ENCODE measurements at places on chromosomes 4 and X.

DNA sequence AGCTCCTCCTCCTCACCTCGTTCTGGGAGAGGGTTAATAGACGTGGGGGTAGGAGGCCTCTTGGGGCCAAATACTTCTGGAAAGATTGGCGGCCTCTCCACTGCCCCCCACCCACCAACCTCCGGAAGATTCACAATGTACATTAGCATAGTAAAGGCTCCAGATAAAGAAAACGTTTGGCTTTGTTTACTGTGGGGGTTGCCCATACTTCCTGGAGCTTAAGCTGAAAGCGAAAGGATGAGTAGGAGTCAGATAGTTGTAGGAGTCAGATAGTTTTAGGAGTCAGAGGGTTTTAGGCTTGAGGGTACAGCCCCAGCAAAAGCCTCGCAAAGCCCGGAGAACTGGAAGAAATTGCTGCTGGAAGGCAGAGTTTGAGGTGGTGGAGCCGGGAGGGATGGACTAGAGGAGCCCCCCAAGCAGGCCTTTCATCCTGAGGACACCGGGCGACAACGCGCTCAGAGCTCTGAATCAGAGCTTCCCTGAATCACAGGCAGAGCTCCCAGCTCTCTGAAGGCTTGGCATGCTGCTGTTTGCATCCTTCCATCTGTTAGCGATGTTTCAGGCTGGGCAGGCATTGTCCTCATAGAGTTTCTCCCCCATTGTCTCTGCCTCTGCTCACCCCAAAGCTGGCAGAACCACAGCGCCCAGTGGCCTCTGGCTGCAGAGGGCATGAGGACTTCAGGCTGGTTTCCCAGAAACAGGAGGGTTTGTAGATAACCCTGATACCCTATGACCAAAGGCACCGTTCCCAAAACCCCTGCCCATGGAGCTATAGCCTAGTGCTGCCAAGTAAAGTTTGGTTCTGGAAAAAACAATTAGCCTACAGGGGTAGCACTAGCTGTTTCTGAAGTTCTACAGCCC lies 280.7 kb downstream of the BCOR start:
- no peak for DNase-seq

DNA sequence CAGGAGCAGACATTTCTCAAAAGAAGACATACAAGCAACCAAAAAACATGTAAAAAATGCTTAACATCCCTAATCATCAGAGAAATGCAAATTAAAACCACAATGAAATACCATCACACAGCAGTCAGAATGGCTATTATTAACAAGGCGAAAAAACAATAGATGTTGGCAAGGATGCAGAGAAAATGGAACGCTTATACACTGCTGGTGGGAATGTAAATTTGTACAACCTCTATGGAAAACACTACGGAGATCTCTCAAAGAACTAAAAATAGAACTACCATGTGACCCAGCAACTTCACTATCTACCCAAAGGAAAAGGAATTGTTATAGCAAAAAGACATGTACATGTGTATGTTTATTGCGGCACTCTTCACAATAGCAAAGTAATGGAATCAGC lies 71.5 kb downstream of the PPP4R3C start:
- DNase-seq = no peak

- no peak for DNase-seq
These were observed 42.6 kb upstream of the PDE5A start for GRCh38 chr4:119671205-119671604.

- DNase-seq = no peak
These were observed 375.4 kb upstream of the PITX2 start for GRCh38 chr4:110998320-110998719.

DNA sequence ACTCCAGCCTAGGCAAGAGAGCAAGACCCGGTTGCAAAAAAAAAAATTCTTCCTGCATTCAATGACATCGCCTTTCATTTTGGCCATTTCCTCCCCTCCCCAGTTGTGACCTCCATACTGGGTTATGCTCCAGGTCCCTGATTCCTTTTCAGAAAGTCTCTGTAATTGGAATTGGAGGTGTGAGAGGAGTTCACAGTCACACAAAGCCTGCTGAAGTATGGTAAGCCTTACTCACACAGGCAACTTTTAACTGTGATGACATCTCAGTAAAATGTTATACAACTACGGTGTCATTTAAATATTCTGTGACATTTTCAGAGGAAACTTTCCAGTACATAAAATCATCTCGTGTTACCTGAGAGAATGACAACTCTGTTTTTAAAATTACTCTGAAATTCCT lies 73.6 kb downstream of the CEP44 start:
- DNase-seq = no peak

GRCh38 chrX:2317527-2318055 lies 183.2 kb downstream of the DHRSX start:
- no peak for DNase-seq

- DNase-seq = no peak
These were observed 172.8 kb upstream of the NAP1L5 start for GRCh38 chr4:88870428-88870827.

Data from stimulated activated CD4-positive, alpha-beta T cell treated with anti-CD3 and anti-CD28 coated beads, Interleukin-1b, Interleukin-23, amount 100 ng/mL, for 1 hour (primary cell).